Ureter (tissue), 1 donor: ENCODE measurements at places on chromosomes 7 and 10.

DNA sequence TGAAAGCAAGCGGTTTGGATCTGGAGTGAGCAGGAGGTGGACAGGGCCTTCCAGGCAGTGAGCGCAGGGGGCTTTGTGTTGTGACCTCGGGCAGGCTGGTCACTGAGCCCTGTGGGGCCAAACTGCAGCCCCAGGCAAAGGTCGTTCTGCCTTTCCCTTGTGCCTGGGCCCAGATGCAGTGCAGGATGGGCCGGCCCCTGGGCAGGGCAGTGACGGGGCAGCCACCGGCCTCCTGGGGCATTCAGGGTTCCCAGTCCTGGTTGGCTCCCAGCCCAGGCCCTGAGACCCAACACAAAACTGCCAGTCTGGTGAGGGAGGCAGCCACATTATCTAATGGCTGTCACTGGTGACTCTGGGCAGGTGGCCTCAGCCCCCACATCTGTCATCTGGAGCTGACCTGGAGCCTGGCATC is 7.1 kb downstream of the ARPC1B start:
- DNase-seq = no peak

GRCh38 chr7:134890246-134891240 is 95.8 kb upstream of the AGBL3 start:
- peak; percentile 55 for DNase-seq

DNA sequence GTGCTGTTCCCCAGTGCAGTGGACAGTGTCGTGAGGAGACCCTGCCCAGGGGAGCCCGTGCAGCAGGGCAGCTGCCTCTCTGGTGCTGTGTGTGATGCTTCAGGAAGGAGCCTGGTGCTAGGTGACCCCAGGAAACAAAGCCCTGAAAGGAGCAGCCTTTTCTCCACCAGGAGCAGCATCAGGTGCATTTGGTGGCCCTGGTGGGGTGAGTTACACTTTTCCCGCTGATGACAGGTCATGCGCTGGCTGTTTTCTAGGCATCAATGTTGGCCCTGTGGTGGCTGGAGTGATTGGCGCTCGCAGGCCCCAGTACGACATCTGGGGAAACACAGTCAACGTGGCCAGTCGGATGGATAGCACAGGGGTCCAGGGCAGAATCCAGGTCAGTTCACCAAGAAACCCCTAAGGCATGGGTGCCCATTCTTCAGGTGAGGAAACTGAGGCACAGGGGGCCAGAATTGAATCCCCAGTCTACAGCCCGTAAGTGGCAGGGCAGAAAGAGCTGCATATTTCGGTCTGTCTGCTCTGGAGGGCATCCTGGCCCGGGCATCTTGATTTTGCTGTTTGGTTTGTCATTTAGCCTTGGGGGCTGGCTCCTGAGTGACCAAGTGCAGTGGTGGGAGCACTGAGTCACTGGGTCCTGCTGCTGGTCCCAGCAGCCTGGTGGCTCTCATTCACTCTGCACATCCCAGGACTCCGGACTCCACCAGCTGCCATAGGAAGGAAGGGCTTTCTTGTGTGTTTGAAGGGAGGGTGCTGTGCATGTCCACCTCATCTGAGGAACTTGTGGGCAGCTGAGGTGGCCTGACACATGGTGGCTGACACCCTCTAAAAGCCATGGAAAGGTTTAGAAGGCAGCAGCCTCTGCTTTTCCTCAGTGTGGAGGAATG is 136.3 kb downstream of the ADCY1 start:
- DNase-seq = peak; percentile 28

- no peak for DNase-seq
Observed at GRCh38 chr7:149741629-149742028, 31.8 kb downstream of the ZNF467 start.

DNA sequence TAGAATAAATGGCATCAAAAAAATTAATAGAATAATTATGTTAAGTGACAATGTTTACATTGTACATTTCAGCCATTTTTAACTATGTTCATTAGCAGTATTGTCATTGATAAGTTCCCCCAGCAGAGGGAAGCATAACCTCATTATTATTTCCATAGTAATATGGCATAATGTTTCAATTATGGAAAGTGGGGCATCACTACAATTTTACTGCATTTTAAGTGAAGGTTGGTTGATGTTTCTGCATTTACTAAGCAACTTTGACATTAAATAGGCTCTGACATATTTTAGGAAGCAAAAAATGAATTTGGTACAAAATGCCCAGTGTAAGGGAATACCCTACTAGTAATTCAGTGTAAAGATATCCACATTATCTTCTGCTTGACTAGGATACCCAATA is 218.3 kb downstream of the SEMA3A start:
- DNase-seq = no peak

DNA sequence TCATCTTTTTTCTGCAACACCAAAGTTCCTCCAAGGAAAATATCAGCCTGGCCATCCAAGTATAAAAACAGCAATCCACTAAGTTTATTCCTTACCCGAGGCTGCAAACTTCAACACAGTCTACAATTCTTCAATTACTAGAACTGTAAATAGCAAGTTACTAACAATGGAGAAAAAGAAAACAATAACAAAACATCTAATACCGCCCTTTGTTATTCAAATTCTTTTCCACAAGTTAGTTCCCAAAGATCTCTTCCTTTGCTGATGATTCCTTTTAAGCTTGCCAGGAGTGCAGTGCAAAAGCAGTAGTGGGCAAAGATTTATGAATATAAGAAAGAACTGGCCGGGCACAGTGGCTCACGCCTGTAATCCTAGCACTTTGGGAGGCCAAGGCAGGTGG is 86.2 kb downstream of the CUL2 start:
- DNase-seq = no peak

- no peak for DNase-seq
Observed at GRCh38 chr10:109891105-109891504, 32.2 kb downstream of the XPNPEP1 start.

GRCh38 chr7:103528152-103528551 is 82.1 kb upstream of the SLC26A5 start:
- DNase-seq = no peak

DNA sequence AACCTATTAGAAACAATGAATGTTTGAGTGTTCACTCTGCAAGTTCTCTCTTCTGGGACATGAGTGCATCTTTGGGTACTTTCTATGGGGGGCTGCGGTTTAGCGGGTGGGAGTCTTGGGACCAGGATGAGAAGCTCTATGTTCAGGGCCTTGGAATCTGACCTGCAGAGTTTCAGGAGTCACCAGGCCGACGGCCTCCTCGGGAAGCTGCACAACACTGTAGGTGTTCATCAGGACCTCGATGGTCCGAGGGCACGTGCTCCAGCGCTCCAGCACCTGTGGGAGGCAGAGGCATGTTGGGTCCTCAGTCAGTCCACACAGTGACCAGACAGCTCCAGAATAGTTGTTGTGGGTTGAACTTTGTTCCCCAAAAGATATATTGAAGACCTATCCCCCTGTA is 8.9 kb upstream of the GBX1 start:
- no peak for DNase-seq

DNA sequence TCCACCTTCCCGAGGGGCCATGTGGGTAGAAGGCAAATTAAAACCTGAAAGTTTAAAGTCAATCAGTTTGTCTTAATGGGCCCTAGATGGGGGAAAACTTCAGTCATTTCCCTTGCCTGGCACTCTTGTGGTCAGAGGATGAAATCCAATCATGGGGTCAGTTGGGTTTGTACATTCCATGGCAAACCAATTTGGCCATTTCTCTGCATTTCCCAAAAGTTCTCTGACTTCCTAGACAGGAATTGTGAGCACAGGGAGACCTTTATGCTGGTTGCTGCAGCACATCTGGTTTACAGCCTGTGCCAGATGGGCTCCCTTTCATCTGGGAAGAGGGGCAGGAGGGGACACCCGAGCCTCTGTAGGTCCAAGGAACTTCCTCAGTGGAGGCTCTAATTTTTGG is 113.0 kb downstream of the CYP26A1 start:
- DNase-seq = no peak

DNA sequence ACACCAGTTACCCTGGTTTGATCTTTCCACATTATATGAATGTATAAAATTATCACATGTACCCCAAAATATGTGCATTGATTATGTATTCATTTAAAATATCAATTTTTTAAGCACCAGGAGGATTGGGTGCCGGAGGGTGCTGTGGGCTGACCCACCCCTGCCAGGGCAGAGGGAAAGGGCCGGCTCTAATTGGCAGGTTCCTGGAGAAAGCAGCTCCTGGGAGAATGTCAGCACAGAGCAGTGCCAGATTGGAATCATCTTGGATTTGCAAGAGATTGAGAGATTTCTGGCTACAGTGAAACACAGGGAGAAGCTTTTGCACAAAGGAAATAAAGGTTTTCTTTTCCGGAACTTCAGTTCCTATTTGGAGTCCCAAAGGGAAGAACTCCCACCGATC is 264.4 kb upstream of the TCERG1L start:
- peak; percentile 27 for DNase-seq

DNA sequence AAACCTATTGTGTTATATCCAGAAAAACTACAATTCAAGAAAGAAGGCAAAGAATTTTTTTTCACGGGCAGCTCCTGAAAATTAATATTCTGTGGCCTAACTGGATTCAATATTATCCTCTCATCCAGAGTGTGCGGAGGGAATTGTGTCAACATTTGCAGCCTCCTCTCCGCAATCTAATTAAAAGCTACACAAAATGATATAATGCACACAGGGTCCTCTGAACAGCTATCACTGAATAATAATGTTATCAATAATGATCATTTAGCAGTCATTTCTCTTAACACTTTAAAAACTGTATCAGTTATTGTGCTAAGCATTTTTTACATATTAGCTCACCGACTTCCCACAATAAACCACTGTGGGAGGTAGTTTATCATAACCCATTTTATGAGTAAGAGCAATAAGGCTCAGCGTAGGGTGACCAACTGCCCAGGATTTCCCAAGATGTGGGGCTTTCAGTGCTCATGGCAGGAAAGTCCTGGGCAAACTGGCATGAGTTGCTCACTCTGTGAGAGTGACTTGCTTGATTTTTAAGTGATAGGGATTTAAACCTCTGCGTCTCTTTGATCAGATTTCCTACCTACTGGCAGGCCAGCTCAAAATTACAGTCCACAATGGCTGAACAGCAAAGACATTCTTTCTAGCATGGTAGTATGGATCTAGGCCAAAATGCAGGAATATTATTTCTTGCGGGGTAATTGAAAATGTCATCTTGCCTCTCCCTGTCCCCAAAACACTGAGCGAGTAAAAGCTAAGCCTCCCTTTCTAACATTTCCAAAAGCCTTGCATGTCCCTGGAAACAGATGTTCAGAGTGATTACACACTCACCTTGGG is 65.7 kb downstream of the AOAH start:
- DNase-seq = no peak

DNA sequence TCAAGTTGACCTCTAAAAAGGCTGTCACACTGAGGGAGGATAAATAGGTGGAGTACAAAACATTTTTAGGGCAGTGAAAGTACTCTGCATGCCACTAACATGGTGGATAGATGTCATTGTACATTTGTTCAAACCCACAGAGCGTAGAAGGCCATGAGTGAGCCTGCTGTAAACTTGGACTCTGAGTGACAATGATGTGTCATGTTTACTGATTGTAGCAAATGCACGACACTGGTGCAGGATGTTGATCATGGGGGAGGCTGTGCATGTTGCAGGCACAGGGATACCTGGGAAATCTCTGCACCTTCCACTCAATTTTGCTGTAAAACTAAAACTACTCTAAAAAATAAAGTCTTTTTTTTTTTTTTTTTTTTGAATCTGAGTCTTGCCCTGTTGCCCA is 52.5 kb upstream of the GRID1 start:
- no peak for DNase-seq

DNA sequence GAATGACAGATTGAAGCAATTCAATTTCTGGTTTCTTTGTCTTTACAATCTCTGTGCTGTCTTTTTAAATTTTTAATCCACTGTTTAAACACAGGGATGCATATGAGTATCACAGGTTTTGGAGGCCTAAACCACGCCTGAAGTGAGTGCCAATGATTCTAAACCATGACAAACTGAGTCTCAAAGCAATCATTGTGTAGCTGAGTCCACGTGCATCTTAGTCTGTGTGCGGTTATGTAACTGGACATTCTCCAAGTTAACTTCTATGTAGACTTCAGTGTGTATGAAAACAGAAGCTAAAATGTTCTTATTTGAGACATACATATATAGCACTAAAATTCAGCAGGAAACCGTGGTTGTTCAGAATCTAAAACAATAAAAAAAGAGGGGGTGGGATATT is 79.3 kb upstream of the ST8SIA6 start:
- no peak for DNase-seq

- DNase-seq = peak; percentile 92
Observed at GRCh38 chr10:102395400-102396316, at the start of gene NFKB2. Gene NFKB2, plus strand, starts transcription at chr10:102395705. Its CDS starts 255 bp downstream, at chr10:102395960.

- DNase-seq = no peak
Observed at GRCh38 chr10:97279121-97279815, 13.2 kb downstream of the ARHGAP19 start.

GRCh38 chr7:40753455-40753854 is 618.6 kb downstream of the SUGCT start:
- no peak for DNase-seq

DNA sequence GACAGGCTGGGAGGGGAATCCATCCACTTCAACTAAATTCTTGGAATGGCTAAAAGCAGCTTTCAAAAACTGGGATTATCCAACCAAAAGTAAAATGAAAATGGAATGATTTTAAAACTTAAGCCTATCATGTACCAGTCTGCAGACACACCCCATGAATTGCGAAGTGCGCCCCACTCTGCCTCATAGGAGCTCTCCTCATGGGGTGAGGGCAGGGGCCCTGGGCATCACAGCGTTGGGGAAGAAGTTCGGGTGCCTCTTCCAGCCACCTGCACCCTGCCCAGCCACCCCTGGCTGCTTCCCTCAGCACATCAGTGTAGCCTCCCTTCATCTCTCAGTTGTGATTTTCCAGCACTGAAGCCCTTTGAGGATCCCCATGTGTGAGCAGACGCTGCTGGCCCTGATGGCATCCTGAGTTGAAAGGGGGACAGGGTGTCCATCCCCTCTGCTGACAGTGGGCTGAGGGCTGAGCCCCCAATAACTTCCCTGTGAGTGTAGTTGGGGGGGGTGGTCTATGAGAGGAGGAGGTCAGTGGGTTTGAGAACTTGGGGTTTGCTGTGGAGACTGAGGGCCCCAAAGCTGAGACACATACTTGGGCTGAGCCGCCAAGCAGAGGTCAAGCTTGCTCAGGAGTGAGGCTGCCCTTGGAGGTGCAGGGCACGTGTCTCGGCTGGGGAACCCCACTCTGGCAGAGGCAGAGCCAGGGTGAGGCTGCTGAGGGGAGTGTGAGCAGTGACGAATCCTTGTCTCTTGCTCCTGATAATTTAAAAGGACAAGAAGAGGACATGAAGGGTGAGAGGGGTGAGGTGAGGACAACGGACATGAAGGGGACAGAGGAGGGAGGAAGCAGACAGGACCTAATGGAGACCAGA is 542.1 kb downstream of the TCERG1L start:
- DNase-seq = no peak

DNA sequence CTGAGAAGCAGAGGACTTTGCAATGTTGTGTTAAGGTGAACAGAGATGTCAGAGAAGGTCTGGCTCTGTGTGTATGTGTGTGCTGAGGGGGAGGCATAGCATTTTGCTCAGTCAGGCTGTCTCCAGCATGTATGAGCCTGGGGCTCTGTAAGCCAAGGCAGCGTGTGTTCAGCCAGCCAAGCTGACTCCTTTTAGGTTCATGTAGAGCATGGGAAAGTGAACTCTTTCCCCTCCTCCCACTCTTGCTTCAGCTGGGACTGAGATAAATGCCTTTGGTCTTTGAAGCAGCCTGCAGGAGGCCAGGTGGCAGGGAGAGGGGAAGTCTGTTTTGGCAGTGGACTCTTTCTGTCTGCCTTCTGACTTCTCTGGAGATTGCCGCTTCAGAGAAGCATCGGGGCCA is 3.8 kb downstream of the SFXN2 start:
- DNase-seq = no peak
